ENCODE measurements at places on chromosomes 1 and 21.

GRCh38 chr1:153678519-153679336 lies at the start of gene NPR1:
NPR1 (plus strand) TSS chr1:153678688; CDS start chr1:153679109, 421 bp downstream.
- DNase-seq: peak; percentile 36

GRCh38 chr1:67801903-67802302 lies 31.4 kb downstream of the GNG12 start:
- DNase-seq: no peak

DNA sequence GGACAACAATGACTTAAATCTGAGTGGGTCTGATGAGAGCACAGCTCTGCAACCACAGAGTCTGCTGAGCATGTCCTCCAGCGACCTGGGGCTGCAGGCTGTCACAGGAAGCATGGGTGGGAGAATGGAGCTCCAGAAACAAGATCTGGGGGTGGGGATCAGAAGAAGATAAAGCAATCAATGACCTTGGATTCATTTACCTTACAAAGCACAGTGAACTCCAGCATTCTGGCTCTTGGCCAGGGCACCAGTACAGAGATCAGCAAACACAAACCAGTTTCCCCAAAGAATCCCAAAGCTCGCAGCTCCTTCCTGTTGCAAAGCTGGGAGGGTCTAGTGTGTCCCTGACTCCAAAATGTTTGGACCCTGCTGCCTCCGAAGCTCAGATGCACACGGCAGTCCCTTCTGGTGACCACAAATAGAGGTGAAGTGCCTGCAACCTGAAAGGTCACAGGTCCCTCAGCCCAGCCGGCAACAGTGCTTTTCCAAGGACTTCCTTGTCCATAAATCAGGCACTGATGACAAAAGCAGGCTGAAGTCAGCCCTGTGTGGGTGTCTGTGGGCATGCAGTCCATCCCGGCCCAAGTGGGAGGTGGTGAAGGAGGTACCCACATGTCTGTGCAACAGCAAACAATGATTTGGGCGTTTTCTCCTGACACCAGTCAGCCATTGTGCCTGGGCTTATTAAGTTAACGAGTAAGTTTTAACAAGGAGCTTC lies 76.1 kb downstream of the SH3BGR start:
- no peak for DNase-seq

GRCh38 chr1:171116676-171117075 lies 26.0 kb downstream of the FMO3 start:
- no peak for DNase-seq

DNA sequence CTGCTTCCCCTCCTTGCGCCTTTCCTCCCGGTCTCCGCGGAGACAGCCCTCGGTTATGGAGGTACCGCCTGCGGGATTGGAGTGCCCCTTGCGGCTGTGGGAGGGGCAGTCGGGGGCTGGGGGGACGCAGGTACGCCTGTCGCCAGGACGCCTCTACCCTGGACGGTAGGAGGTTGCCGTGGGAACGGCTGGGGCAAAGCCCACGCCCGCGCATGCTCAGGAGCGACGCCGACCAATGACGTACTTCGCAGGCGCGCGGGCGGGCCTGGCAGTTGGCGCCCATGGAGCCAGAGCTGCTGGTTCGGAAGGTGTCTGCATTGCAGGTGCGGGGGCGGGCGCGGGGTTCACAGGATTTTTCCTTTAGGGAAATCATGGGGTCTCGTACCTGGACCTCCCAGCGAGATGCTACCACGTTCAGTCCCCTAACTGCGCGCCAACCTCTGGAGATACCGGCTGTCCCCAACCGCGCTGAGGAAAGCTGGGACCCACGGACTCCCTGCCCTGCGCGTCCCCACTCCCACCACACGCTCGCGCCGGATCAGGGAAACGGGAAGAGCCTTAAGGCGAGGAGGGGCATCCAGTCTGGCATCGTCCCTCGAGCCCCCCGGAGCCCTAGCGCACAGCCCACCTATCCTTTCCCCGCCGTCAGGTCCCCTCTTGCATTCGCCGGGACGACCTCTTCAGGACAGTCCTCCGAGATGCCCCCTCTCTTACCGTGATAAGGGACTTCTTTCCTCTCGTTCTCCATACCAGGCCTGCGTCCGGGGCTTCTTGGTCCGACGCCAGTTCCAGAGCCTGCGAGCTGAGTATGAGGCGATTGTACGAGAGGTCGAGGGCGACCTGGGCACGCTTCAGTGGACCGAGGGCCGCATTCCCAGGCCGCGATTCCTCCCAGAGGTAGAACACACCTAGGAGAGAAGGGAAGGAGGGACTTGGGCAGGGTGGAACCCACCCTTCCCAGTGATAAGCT lies at the start of gene IQCC:
Gene IQCC (plus strand): TSS at position 271 of the 970 bp plus-strand sequence. CDS start 11 bp downstream, at position 282.
- peak; percentile 95 for DNase-seq

DNA sequence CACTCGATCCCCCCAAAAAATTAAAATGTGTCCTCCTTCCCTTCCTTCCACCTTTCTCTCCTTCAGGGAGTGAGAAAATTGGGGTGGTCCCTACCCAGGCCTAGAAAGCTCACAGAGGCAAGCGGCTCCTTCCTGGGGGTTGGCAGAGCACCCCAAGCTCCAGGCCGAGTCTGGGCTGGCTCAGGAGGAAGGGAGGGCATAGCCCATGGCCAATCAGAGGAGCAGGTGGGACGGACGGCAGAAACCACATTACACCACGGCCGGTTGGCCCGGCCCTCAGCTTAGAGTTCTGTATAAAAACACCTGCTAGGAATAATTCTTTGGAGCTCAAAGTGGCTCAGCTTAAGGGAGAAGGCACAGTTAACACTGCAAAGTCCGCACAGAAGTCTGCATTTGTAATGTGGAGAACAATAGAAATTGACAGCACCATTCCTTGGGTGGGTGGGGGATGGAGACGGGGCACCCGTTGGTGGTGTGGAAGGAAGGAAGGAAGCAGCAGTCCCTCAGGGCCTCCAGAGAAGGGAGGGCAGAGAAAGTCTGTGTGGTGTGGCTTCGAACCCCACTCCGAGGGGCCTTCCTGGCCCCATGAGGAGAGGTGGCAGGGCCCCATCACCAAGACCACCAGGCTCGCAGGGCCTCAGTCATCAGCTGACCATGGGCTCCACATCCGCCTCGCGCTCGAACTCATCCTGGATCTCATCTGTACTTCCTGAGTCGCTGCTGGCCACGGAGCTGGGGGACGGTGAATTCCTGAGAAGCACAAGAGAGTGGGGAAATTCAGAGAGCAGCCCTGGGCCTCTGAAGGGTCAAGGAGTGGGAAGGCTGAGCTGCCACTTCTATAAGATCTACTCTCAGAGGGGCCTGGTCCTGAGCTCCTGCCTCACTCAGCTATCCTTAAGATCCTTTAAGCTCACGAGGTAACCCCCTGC lies 5.8 kb upstream of the ALDH4A1 start:
- DNase-seq: no peak

DNA sequence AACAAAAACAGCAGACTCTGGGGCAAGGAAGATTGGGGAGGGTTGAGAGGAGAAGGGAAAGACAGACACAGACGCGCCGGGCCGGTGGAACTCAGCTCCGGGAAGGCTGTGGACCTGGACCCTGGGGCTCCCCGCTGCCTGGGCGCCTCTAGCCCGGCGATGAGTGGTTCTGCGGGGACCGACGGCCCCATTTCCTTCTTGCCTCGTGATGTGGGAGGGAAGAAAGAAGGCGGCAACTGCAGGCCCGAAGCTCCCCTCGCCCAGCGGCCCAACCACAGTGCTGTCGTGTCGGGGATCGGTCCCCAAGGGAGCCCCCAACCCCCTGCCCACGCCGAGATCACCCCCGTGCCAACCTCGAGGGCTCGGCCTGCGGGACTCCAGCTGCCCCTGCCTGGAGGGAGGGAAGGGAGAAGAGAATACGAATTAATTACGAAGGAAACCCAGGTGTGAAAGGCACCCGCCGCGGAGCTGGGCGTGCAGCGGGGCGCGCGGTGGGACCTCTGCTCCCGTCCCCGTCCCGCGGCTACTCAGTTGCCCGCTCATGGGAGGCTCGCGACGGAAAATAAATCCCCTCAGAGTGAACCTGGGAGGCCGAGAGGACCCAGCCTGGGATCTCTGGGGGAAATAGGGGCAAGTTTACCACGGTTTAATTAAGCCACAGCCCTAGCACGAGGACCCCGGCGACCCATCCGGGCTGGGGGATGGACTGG lies 7.4 kb downstream of the FOXD3 start:
- DNase-seq: no peak

DNA sequence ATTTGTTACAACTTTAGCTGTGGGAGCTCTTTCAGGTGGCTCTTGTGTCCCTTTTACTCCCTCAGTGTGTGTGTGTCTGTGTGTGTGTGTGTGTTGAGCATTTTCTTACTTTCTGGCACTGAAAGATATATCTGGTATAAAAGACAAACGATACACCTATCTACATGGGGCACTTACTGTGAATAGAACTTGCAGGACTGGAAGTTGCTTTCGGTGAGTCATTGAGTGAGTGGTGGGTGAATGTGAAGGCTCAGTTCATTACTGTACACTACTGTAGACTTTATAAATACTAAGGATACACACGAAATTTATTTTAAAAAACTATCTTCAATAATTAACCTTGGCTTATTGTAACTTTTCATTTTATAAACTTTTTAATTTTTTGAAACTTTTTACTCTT lies 38.7 kb downstream of the BTBD8 start:
- DNase-seq: no peak

DNA sequence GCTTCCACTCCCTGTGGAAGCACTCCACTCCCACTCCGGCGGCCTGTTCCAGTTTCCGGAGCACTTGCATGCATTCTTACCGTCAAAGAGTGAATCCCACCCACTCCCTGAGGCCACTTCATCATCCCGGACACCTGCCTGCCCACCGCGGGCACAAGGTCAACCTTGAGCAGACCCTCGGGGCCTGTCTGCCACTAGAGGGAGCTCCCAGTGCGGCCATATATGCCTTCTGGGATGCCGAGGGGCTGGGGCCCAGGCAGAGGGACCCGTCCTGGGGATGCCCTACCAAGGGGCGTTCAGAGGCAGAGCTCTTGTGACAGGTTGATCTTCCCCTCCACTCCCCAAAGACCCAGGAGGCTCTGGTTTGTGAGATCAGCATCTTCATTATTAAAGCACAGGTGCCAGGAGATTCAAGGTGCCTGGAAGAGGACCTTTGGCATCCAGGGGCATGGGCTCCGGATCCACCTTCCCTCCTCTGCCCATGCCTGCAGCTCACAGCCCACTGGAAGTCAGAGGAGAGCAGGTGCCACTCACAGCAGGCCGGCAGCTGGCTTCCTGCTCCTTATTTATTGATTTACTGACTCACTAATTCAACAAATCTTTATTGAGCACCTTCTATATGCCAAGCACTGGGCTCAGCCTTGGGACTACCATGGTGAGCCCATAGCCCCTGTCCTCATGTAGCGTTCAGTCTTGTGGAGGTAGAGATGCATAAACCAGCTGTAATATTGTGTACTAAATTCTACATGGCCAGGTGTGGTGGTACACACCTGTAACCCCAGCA lies 47.3 kb downstream of the UBIAD1 start:
- peak; percentile 48 for DNase-seq

GRCh38 chr1:243842978-243843511 lies 7.0 kb downstream of the AKT3 start:
- peak; percentile 34 for DNase-seq

GRCh38 chr1:234530672-234531071 lies 51.7 kb upstream of the TARBP1 start:
- no peak for DNase-seq

DNA sequence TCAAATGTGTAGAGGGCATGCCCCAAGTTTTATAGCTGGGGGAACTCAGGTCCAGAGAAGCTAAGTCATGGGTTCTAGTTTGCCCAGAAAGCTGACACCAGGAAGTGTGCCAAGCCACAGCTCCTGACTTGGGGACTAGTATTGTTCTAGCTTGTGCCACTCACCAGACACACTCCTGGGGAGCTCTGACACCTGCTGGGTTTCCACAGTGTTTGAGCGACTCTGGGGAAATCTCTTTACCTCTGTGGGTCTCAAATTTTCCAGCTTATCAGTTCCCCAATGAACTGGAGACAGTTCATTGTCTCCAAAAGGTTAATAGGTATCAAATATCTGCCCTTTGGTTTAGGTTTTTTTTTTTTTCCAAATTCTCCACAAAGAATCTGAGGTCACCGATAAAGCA lies 4.2 kb downstream of the KISS1 start:
- no peak for DNase-seq

DNA sequence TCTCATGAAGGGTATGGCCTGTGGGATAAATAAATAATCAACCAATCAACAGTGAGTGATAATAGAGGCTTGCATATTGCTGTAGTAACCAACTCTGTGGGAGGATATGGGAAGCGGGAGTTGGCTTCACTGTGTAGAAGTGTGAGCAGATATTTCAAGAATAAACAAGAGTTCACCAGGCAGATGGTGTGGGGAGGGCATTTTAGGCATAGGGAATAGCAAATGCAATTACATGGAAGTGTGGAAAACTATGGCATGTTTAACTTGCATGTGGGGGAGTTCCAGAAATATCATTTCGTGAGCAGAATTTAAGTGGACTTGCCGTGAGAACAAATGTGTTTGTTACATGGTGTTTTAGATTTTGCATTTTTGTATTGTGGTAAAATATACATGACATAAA lies 95.2 kb downstream of the SPATA46 start:
- DNase-seq: no peak

DNA sequence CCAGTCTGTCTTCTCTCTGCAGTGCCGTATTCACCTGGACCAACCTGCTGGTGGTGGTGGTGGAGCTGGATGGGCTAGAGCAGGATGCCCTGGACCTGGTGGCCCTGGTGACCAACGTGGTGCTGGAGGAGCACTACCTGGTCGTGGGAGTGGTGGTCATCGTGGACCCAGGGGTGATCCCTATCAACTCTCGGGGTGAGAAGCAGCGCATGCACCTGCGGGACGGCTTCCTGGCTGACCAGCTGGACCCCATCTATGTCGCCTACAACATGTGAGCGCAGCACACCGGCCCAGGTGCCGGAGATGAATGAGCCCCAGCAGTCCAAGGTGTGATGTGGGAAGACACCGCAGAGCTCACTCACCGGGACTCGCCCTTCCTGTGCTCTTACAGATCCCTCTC lies 37.5 kb downstream of the S100B start:
- DNase-seq: no peak

DNA sequence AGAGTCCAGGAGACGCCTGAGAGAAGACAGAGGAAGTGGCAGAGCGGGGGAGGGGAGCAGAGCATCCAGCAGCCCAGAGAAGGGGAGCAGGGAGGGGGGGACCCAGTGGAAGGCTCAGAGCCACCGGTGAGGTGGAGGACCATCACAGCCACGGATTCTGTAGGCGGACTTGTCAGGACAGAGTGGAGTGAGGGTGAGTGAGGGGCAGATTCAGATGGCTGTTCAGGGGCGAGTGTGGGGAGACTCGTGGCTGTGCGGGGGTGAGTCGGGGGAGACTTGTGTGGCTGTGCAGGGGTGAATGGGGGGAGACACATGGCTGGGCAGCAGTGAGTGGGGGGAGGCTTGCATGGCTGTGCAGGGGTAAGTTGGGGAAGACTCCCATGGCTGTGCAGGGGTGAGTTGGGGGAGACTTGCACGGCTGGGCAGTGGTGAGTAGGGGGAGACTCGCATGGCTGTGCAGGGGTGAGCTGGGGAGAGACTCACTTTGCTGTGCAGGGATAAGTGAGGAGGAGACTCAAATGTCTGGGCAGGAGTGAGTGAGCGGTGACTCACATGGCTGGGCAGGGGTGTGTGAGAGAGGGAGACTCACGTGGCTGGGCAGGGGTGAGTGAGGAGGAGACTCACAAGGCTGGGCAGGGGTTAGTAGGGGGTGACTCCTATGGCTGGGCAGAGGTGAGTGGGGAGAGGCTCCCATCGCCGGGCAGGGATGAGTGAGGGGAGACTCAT lies 56.8 kb upstream of the ABCG1 start:
- DNase-seq: peak; percentile 42

Measured in CD4-positive, alpha-beta T cell (primary cell).